Activated CD8-positive, alpha-beta memory T cell treated with anti-CD3 and anti-CD28 coated beads for 4 hours (primary cell): ENCODE measurements at places on chromosomes 5 and 9.

GRCh38 chr9:137021979-137022661, 5.9 kb downstream of the ABCA2 start:
- no peak for DNase-seq

DNA sequence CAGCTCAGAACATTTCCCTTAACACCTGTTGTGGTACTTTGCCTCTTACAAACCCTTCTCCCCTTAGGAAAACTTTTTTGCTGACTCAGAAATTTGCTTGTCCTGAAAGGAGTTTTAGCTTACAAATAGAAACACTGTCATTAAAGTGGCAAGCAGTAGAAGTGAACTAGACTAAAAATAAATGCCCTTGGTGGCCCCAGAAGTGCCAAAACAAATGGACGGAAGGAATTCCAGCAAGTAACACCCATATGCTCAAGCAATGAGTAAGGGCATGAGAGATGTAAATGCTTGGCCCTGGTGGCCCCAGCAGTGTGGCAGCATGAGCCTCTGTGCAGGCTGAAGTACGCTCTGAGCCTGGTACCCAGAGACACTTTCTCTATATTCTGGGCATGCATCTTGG, 8.6 kb downstream of the VLDLR start:
- no peak for DNase-seq

DNA sequence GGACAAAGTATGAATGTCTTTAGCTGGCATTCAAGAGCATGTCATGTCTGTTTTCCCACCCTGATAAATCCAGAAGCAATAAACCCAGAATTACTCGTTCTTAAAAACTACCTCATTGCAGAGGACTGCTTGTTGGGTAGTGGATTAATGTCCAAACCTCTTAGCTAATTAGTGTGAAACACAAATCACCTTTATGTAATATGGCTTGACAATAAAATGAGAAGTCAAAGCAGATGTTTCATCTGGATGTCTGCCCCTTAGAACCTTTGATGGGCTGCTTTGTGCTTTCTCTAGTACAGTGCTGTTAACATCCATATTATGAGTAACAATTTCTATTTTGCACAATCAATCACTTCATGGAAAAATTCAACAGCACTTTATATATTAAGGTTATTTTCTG, 149.1 kb upstream of the TUT7 start:
- DNase-seq: no peak

DNA sequence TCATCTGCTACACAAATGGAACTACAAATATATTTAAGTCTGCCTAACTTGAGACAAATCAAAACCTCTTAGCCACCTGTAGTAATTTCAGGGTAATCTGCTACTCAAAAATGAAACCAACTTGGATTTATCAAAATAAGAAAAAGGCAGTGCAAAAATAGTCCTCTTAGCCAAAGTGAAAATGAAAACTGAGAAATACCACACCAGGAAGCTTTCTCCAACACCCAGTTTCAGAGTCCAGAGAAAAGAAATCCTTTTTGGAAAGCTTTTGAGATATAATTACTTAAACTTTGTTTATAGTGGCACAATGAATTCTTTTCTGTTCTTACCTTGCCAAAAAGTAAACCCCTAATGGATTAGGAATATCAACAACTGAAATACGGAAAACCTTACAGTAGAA, 990.4 kb downstream of the EFNA5 start:
- DNase-seq: no peak

DNA sequence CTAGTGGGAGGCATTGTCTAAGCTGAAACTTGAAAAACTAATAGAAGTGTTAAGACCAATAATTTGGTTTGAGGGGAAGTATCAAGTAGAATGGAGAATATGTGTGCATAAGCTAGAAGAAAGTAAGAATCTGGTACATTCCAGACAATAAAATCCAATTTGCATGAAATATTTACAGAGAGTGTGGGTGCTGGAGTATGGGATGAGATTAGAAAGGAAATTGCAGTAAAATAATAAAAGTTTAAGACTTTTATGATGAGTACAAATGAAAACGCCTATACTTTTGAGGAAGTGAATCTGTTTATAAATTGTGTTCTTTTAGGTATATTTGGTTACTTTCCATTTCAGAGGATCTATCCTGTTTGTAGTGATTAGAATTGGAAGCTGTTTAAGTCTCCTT, 165.4 kb upstream of the TNC start:
- no peak for DNase-seq

DNA sequence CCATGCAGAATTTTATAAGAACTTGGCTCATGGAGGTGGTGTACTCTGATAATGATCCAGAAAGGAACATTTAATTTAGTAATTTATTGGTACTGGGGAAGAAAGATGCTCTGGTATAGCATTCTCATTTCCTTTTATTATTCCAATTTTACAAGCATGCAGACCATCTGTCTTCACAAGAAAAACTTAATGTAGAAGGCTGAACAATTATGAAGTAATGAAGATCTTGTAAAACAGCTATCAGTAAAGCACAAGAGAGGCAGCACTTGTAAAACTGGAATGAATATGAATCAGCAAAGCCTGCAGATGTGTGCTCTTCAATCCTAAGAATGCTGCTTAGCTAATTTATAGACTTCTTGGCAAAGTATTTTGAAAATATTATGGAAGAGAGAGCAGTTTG, 300.0 kb downstream of the YTHDC2 start:
- DNase-seq: no peak

DNA sequence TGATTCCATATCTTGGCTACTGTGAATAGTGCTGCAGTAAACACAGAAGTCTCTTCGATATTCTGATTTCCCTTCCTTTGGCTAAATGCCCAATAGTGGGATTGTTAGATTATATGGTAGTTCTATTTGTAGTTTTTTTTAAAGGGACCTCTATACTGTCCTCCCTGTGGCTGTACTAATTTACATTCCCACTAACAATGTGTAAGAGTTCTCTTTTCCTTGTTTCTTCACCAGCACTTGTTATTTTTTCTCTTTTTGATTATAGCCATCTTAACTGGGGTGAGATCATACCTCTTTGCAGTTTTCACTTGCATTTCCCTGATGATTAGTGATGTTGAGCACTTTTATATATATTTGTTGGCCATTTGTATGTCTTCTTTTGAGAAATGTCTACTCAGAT, 102.0 kb downstream of the CARTPT start:
- no peak for DNase-seq

DNA sequence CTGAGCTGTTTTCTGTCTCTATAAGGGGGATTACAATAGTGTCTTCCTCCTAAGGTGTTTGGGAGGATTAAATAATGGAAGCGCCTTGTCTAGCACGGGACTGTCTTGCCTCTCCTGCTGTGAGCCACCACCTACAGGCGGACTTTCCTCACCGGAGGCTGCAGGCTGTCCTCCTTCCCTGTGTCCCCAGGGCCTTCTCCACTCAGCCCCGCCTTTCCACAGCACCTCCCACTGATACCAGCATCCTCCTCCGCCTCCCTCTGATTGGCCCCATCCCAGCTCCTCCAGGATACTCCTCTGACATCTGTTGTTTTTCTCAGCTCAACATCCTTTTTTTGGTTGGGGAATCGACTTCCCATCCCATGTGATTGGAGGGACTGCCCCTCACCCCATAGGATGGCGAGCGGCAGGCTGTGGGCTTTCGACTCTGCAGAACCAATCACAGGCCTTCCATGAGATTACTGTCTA, 851 bp upstream of the ZDHHC12 start:
- no peak for DNase-seq

DNA sequence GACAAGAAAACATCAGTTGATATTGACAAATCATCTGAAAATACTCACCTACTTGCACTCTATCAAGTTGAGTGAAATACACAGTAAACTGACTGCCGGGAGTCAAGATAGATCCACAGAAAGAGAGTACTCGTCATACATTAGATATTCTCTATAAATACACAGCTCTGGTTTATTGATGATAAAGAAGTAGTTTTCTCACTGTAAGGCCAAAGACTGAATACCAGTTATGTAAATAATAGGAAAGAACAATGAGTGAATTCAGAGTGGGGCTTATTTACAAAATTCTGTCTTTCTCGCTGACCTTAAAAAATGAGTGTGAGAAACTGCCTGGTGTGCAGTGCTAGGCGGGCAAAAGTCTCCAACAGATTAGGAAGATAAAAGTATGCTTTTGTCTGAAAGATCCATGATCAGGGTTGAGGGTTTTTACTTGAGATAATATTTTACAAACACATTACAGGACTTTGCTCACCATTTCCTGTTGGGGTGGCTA, 341.0 kb downstream of the KCTD16 start:
- no peak for DNase-seq

DNA sequence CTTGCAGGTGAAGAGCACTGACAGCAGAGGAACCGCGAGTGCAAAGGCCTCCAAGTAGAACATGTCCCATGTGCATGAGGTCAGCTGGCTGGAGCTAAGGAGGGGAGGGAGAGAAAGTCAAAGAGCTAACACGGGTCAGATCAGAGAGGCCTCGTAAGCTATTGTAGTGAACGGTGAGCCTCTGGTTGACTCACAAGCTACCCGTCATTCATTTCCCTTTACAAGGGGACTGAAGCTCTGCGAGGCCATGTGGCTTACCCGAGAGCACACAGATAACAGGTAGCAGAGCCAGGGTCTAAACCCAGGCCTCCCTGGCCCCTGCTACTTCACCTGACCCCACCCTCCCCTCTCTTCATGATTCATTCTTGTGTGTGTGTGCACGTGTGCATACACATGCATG, 152.7 kb upstream of the ADRA1B start:
- DNase-seq: no peak

GRCh38 chr5:62509806-62510205, 68.8 kb upstream of the LRRC70 start:
- DNase-seq: no peak

GRCh38 chr5:68544091-68544647, 328.6 kb downstream of the PIK3R1 start:
- DNase-seq: no peak

- DNase-seq: no peak
Measured at GRCh38 chr5:57863661-57864060, 381.1 kb upstream of the ACTBL2 start.

GRCh38 chr9:136741883-136742571, 713 bp downstream of the LCN10 start:
- no peak for DNase-seq

DNA sequence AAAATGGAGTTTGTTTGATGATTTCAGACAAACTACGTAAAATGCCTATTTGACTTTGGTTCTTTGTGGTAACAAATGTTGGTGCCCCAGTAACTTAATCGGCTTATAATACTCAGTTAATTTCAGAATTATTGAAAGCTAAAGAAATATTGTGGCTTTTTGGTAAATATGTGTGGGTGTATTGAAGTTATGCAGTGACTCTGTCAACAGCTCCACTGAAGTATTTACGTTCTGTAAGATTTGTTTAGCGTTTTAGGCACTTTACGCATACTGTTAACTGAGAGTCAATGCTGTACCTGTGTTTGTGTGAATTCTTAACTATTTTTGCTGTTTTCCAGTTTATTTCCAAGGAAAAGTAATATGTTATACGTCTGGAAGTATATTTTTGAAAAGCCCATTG, 2.2 kb downstream of the RAD23B start:
- DNase-seq: no peak

DNA sequence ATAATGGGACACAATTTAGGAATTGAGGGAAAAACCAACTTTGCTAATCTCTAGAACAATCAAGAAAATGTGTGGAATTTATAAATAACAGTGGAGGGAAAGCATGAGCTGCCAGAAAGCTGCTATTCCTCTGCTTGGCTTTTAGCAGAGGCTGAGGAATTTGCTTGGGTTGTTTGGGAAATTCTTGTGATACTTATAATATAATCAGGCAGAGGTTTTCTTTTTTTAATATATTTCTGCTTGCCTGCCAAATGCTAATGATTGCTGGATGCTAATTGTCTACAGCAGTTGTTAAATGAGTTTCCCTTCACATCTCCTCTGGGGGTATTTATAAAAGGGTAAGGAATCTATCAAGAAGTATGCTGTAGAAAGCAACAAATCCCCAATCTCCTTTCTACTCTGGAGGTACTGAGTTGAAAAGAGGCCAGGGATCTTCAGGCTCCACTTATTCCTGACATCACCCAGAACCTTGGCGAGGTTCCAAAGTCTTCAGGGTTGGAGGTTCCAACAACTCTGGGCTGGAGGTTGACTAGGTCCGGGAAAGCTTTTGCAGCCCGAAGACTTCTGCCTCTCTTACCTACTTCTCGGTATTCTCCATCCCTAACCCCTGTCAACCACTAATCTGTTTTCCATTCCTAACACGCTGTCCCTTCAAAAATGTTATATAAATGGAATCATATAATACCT, 60.4 kb upstream of the TMED7 start:
- DNase-seq: no peak

GRCh38 chr5:112636751-112637150, 100.9 kb upstream of the APC start:
- no peak for DNase-seq

GRCh38 chr9:105832096-105832710, 137.9 kb downstream of the TMEM38B start:
- no peak for DNase-seq

GRCh38 chr9:126301985-126302603, 24.5 kb upstream of the MVB12B start:
- DNase-seq: no peak

DNA sequence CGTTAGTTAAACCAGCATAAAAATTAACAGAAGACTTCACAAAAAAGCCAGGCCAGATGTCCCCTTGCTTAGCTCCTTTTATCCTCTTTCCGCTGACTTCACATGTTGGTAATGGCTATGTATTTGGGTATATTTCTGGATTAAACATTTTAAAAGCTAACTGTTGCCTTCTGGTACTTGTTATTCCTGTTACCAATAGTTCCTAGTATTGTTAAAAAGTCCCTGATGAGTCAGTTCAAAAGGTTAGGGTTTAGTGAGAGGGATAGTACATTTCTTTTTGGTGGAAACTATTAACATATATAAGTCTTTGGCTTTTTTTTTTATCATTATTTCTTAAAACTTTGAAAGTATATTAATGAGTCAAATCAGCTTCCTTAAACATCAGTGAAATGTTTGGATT, 103.2 kb upstream of the ELL2 start:
- no peak for DNase-seq

DNA sequence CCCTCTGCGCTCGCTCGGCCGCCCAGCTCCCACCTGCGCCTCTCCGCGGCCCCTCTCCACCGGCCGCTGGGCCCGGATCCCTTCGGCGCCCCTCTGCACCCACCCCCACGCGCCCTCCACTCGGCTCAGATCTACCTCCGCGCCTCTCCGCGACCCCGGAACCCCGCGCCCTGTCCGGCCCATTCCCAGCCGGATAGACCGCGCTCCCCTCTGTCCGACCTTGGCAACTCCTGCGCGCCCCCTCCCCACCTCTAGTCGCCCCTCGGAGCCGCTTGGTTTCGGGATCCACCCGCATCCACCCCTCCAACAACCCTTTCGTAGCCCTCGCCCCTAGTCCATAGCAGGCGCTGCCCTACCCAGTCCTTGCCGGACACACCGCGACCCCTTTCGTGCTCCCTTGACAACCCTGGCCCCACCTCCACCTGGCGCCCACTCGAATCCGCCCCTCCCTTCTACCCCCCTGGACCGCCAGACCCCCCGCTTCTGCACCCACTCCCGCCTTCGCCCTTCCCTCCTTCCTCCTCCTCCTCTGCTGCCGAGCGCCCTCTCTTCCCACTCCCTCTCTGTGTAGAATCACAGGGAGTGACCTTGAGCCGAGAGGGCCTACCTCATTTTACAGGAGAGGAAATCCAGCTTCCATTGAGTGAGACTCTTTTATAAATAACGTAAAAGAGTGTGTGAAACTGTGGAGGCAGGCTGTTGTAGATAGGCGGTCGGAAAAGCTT, 525 bp upstream of the AK3 start:
- DNase-seq: no peak

GRCh38 chr5:36444582-36445418, 143.1 kb upstream of the RANBP3L start:
- DNase-seq: no peak
